ENCODE measurements at places on chromosomes 13 and 19.

GRCh38 chr19:6717036-6717435 is 3.4 kb downstream of the C3 start:
- no peak for DNase-seq

DNA sequence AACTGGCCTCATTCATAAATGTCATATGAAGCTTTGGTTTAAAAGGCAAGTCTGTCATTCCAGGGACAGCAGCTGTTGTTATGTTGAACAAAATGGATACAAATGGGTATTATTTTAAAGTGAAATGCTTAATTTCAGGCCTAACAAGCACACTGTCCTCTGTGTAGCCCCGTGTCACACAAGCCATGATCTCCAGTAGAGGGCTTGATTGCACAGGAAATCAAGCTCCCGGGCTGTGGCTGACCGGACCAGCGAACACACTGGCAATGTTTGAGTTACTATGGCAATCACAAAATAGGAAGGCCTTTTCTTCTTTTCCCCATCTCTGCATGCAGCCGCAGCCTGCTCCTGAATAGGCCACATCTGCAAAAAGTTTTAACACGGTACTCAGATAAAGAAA is 64.0 kb upstream of the GSX1 start:
- DNase-seq: no peak

GRCh38 chr19:42078538-42079275 is 2.7 kb downstream of the ZNF574 start:
- no peak for DNase-seq

DNA sequence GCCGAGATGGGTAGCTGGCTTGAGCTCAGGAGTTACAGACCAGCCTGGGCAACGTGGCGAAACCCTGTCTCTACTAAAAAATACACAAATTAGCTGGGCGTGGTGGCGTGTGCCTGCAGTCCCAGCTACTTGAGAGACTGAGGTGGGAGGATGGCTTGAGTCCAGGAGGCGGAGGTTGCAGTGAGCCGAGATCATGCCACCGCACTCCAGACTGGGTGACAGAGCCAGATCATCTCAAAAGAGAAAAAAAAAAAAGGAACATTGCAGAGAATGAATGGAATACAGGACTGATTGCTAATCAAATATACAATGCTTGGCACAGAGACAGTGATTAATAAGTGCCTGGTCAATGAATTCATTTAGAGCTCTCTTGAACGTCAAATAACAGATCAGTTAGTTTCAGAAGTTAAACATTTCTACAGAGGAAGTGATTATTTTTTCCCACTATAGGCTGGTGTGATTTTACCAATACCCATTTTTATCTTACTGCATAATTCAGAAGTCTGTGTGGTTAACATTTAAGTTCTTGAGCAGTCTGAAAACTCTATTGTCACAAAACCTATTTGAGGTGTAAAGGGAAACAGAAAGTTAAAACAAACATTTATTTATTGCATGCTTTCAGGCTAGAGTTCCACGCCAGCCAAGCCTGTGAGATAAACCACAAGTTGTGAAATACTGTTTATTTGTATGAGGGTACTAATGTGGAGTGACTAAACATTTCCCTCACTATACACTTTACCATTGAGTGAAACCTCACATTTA is 7.7 kb upstream of the TBC1D4 start:
- DNase-seq: no peak

DNA sequence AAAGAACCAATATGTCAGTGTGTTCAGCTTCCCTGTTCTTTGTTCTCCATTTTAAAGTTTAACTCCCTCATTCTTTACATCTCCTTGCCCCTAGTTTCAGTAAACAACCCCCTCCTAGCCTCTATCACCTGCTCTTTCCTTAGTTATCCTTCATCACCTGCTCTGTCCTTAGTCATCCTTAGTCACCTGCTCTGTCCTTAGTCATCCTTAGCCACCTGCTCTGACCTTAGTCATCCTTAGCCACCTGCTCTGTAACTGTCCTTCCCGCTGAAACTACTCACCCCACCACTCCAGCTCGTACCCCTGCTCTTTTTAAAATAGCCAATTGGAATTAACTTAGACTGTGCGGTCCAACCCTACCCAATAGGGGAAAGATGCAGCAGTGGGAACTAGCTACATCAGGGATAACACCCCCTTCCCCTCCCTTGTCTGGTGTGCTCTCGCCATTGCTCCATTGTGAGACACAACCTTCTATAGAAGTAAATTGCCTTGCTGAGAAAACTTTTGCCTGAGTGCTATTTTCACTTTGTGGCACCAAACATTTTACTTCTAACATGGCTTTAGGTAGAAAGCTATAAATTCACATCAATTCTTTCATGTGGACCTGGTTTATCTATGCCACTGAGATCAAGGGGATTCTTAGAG is 16.2 kb downstream of the EDNRB start:
- DNase-seq: no peak

DNA sequence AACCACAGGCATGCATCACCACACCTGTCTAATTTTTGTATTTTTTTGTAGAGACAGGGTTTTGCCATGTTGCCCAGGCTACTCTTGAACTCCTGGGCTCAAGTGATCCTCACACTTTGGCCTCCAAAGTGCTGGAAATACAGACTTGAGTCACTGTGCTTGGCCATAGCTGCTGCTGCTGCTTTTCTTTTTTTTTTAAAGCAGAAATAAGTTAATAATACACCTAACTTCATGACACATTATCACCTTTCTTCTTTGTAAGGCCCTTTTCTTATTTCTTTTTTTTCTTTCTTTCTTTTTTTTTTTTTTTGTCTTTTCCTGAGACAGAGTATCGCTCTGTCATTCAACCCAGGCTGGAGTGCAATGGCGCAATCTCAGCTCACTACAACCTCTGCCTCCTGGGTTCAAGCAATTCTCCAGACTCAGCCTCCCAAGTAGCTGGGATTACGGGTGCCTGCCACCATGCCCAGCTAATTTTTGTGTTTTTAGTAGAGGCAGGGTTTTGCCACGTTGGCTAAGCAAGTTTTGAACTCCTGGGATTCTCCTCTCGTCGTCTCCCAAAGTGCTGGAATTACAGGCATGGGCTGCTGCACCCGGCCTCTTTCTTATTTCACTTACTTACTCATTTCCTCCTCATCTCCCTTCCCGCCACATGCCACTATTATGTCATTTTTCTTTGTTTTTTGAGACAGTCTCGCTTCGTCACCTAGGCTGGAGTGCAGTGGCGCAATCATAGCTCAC is 8.7 kb downstream of the SHKBP1 start:
- DNase-seq: no peak

DNA sequence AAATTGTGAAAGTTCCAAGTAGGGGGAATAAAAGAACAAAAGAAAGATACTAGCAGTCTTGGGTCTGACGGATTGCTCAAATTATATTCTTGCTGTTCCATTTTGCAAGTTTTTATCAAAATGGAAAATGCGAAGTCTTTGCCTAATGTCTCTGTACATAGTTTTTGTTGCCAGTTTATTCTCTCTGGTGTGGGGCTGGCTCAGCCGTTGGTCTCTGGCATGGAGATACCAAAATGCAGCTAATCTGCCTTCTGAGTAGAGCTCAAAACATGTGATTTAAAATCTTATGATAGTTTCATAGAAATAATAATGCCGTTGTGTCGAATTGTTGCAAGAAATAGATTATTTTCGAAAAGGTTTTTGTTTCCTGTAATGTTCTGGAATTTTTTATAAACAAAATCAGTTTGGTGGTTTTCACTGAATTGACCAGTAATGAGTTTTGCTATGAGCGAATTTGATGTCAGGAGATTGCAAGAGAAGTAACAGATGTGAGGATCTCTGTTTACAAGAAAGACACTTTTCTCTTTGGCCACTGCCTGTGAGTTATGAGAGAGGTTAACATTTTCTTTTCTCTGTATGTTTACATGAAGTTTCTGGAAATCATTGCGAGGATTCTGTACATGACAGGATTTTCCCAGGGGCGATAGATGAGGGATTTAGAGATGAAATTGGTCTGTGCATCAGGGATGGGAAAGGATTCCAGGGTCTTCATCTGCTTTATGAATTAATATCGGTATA is 147.0 kb downstream of the DCT start:
- DNase-seq: no peak

Measured in NCI-H526 treated with DMSO at 0.1 percent for 48 hours (cell line).